ENCODE measurements at places on chromosomes 4 and X.

- no peak for DNase-seq
Observed at GRCh38 chrX:77003956-77004355, 443.2 kb upstream of the FGF16 start.

DNA sequence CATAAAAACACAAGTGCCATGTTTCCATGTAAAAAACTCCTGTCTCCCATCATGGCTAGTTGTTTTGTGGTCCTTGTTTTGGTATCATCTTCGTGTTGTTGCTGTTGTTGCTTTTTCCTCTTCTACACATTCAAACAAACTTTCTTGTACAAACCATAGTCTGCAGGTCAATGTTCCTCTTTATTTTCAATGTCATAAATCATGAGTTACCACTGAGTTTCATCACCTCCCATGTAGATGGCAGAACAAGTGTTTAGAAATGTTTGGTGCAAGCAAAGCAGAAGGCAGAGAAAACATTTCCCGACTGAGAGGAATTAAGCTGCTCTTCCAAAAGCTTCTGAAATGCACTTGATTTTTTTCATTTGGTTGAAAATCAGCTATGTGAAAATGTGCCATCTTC lies 166.0 kb downstream of the ANTXR2 start:
- DNase-seq, result peak; percentile 48

GRCh38 chr4:96652821-96653220 lies 812.9 kb downstream of the PDHA2 start:
- no peak for DNase-seq

- no peak for DNase-seq
Observed at GRCh38 chr4:99071159-99071558, 17.4 kb downstream of the ADH5 start.

- DNase-seq, result no peak
Observed at GRCh38 chrX:124307253-124307907, 25.1 kb upstream of the TEX13D start.

DNA sequence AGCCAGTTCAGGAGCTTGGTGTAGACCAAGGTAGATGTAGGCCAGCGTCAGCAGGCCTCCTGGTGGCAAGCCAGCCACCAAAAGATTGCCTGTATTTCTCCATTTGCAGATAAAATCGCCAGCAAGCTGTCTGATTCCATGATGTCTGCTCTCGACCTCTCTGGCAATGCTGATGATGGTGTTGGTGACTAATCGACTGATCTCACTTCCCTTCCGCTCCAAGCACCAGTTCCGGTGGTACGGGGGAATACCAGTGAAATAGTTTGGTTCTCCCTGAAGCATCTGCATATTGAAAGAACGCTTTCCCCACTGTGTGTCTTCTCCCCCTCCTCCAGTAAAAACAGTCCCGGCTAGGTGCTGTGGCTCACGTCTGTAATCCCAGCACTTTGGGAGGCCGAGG lies 30.4 kb downstream of the GNL3L start:
- DNase-seq, result no peak

GRCh38 chr4:970854-971520 lies 2.4 kb downstream of the DGKQ start:
- DNase-seq, result no peak

GRCh38 chrX:130402208-130402684 lies 459 bp downstream of the RBMX2 start:
- no peak for DNase-seq

DNA sequence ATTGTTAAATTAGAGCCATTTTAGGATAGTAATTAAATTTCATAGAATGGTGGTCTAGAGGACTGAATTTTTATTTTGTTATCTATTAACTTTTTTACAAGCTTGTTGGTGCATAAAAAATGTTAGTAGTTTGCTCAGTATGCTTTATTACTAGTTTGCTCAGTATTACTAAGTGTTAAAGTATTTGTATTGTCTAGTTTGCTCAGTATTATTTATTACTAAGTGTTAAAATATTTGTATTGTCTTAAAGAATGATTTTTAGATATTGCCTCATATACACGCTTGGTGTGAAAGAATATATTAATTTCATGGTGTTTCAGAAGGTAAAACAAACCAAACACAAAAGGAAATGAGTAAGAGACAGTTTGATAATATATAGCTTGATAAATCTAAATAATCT lies 268.4 kb upstream of the MAGEB18 start:
- no peak for DNase-seq

GRCh38 chr4:46927201-46927600 lies 18.2 kb upstream of the COX7B2 start:
- DNase-seq, result no peak

DNA sequence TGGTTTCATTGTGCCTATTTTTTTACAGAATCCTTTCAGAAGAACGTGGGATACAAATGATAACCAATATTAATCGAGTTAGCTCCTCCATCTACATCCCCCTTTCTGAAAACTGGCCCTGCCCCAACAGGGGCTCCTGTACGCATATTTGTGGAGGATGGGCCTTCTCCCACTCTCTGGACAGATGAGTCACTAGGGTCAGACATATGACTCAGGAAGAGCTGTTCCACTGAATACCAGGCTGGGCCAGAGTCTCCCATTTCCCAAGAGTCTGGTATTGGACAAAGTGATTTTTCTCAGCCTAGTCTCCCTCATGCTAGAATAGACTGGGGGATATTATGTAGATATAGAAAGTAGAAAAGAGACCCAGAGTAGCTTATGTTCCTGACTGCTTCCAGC lies 142.4 kb downstream of the TSPAN5 start:
- peak; percentile 41 for DNase-seq

DNA sequence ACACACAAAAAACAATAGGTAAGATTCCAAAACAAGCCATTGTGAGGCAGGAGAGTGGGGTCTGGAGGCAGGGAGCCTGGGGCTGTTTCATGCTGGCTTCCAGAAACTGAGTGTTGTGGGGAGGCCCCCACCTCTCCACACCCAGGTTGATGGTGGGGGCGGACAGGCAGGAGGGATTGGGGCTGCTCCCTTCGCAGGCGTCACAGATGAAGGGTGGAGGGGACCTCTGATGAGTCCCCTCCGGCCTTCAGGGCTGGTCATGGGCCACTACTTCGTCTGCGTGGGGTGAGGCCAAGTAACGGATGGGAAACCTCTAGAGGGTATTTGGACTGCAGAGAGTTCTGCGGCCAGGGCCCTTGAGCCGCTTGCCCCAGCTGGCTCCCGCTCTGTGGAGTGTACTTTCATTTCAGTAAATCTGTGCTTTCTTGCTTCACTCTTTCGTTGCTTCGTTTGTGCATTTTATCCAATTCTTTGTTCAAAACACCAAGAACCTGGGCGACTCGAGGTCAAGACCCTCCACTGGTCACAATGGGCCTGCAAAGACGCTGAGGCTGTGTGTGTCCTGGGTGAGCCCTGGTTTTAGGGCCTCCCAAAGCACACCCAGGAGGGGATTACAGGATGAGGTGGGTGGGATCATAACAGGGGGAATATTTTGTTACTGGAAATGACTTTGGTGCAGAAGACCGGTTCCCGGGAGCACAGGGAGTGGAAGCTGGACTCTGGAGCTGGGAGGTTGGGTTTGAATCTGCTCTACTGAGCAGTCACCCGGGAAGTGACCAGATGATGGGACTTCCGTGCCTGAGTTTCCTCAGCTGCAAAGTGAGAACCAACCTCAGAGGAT lies 83.7 kb upstream of the ADRA2C start:
- no peak for DNase-seq

- no peak for DNase-seq
Observed at GRCh38 chr4:8651661-8652180, 59.2 kb downstream of the CPZ start.

GRCh38 chr4:105555409-105555808 lies 3.0 kb downstream of the ARHGEF38 start:
- no peak for DNase-seq

DNA sequence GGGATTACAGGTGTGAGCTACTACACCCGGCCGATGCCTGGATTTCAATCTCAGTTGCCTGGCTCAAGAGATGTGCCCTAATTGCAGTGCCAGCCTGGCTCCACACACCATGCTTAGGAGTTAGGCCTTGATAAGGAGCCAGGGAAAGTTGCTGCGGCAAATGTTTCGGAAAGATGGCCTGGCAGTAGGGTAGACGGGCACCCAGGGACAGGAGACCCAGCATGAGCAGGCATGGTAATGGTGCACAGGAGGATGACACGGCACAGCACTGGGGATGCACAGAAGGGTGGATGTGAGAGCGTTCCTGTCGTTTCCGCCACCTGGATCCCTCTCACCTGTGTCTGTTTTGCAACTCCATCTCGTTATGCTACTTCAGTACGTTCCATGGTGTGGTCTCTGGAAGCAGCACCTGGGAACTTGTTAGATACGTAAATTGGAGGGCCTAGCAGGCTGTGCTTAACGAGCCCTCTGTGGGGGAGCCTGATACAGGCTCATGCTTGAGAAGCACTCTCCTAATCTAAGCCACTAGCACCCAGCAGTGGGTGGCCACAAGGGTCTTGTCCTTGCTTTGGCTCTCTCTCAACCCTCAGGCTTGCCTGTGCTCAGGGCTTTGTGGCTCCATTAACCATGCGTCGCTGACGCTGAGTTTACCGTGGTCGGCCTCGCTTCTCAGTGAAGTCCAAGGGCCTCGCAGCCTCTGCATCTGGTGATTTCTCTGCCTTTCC lies 20.3 kb downstream of the RNF4 start:
- no peak for DNase-seq

Data from suppressor macrophage treated with lipopolysaccharide for 1 hour (primary cell).